Activated naive CD8-positive, alpha-beta T cell treated with anti-CD3 and anti-CD28 coated beads, Interleukin-2, amount 10 ng/mL, durations not matched to agents 7 days and 5 days (primary cell): ENCODE measurements at places on chromosomes 6 and 20. TPM values are rescaled to one million over a fixed set of nuclear protein-coding genes. Genes with fewer than 3 reads are reported as not detected.

GRCh38 chr6:42017021-42017643, 33.2 kb upstream of the TAF8 start:
- peaks cover 24% of the 10 kb centered on the region for H3K36me3 ChIP-seq
- H3K27ac ChIP-seq, result peak overlapping the region; percentile 94
- DNase-seq, result no peak
- peaks cover 60% of the 10 kb centered on the region for H3K4me1 ChIP-seq
- peak overlapping the region; percentile 75 for H3K4me3 ChIP-seq

DNA sequence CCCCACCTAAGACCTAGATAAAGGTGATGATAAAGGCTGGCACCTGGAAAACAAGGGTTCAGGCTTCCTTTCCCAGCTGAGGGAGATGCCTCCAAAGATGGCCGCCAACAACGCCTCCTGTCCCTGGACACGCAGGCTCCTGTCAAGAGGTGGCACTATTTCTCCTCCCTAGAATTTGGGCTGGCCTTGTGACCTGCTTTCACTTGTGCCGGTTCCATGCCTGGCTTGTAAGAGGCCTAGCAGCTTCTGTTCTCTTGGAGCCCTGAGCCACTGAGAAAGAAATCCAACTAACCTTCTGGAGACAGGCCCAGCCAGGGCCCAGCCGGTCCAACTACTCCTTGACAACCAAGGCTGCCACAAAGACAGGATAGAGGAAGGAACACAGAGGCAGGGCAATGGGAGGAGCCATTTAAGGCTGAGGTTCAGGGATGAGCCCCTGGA, 60.2 kb upstream of the RALY start:
- H3K4me1 ChIP-seq, result peaks cover 1% of the 10 kb centered on the region
- H3K27ac ChIP-seq, result peak overlapping the region; percentile 32

Gene HLA-DMA
- 32.1 TPM for total RNA-seq

- no peak for DNase-seq
- no peaks in the 10 kb centered on the region for H3K4me1 ChIP-seq
- H3K27me3 ChIP-seq, result no peaks in the 10 kb centered on the region
- no peak overlapping the region for H3K4me3 ChIP-seq
- no peaks in the 10 kb centered on the region for H3K36me3 ChIP-seq
- H3K27ac ChIP-seq, result no peak overlapping the region
These were observed 677.4 kb upstream of the CITED2 start for GRCh38 chr6:140051521-140052512.
